ENCODE measurements at places on chromosomes 2 and 18. TPM values are rescaled to one million over a fixed set of nuclear protein-coding genes. Genes with fewer than 3 reads are reported as not detected.

DNA sequence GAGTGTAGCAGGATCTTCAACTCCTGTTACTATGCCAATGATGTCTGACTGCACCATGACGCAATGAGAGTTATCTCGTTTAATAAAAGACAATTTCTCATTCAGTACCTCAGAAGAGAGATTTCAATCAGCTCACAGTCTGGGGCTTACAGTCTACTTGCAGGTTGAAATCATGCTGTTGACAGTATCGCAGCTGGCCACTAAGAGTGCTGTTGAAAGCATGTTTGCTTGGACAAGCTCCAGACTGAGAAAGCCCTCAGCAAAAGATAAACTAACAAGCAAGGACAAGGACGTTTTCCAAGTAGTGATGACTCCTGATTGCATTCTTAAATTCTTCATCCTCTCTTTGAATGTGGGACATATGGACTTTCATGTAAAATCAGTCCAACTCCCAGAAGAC, 145.2 kb upstream of the SYT4 start:
- H3K4me1 ChIP-seq = no peaks in the 10 kb centered on the region
- no peak for DNase-seq
- no peaks in the 10 kb centered on the region for H3K36me3 ChIP-seq

GRCh38 chr18:77151033-77151771, 18.6 kb upstream of the MBP start:
- DNase-seq = no peak
- H3K4me1 ChIP-seq = peaks cover 24% of the 10 kb centered on the region
- H3K27me3 ChIP-seq = peaks cover 5% of the 10 kb centered on the region
- no peak overlapping the region for H3K27ac ChIP-seq
- H3K4me3 ChIP-seq = no peak overlapping the region

DNA sequence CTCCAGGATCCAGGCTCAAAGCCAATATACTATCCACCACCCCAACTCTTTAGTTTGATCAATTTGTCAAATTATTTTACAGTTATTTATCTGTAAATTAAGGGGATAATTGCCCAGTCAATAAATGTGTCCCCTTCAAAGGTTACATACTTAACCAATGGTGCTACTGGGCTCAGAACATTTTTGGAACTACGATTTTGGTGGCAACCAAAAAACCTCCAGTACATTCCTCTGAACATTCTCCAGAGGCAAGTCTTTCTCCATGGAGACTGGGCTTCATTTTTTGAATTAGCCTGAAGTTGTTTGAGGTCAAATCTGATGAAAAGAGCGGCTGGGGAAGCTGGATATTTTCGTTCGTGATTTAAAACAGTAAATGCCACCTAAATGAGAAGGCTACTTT, 1.7 kb upstream of the CLUL1 start:
- H3K27me3 ChIP-seq = peaks cover 13% of the 10 kb centered on the region
- H3K36me3 ChIP-seq = no peaks in the 10 kb centered on the region
- DNase-seq = no peak

- no peaks in the 10 kb centered on the region for H3K36me3 ChIP-seq
- no peak overlapping the region for H3K27ac ChIP-seq
- H3K27me3 ChIP-seq = peaks cover 3% of the 10 kb centered on the region
- no peaks in the 10 kb centered on the region for H3K4me1 ChIP-seq
Observed at GRCh38 chr2:19728125-19728524, 173.7 kb downstream of the TTC32 start.

DNA sequence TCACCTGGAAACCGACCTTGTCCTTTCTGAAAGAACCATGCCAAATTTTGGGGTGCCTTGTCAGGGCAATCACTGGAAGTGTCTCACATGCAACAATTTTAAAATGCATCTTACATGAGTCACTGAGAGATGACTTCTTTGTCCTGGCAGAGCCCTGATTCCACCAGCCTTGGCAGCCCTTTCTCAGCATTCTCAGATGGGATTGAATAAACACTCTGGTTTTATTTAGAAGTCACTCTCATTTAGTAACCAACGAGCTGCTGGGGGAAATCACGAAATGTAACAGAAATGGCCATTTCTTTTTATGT, 3.8 kb upstream of the ATP8B1 start:
- no peak for DNase-seq
- H3K36me3 ChIP-seq = no peaks in the 10 kb centered on the region
- H3K4me1 ChIP-seq = no peaks in the 10 kb centered on the region
- no peak overlapping the region for H3K27ac ChIP-seq
- peaks cover 40% of the 10 kb centered on the region for H3K27me3 ChIP-seq

- peaks cover 43% of the 10 kb centered on the region for H3K4me1 ChIP-seq
- H3K4me3 ChIP-seq = no peak overlapping the region
- DNase-seq = peak; percentile 36
- peak overlapping the region; percentile 72 for H3K27ac ChIP-seq
- H3K36me3 ChIP-seq = peaks cover 6% of the 10 kb centered on the region
Observed at GRCh38 chr2:28583899-28584553, 88.2 kb downstream of the PLB1 start.

DNA sequence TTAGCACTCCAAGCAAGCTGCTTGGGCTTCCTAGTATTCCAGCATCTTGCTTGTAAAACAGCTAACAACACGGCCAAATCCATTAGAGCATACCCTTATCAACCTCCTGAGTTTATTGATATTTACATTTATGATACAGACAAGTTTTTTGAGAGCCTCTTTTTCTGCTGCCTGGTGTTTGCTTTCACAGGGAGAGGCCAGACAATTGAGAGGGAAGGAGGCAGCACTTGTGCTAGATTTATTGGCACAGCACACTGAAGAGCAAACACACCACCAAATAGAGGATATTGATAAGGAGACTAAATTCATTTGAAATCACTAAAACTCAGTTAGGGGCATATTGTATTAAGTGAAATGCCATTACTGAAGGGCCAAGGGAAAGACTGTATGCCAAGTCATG, 1142.3 kb upstream of the FANCL start:
- H3K27ac ChIP-seq = no peak overlapping the region
- H3K4me1 ChIP-seq = no peaks in the 10 kb centered on the region
- DNase-seq = no peak
- H3K36me3 ChIP-seq = no peaks in the 10 kb centered on the region
- no peak overlapping the region for H3K4me3 ChIP-seq
- H3K27me3 ChIP-seq = no peaks in the 10 kb centered on the region

DNA sequence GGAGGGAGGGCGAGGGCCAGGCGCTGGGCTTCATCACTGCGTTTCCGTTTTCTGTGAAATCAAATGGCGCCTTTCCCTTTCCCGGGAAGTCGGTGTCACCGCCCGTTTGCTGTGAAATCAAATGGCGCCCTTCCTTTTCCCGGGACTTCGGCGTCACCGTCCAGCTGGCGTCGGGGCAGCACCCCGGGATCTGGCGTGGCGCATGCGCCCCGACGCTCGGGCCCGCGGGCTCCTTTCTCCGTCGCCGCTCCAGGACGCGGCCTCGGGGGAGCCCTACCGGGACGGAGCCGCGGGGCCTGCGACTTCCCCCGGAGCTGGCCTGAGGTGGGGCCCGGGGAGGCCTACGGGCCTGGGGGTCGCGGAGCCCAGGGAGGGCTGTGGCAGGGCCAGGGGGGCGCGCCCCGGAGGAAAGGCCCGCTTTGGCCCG, at the start of gene FAM228A:
TSS of gene FAM228A (plus strand) at position 203 of the 427 bp plus-strand sequence. CDS start 428 bp downstream, outside the sequence.
- H3K36me3 ChIP-seq = no peaks in the 10 kb centered on the region
- DNase-seq = no peak
- H3K27ac ChIP-seq = no peak within 1 kb of the TSS
- H3K27me3 ChIP-seq = peaks cover 16% of the 10 kb centered on the region
- H3K4me3 ChIP-seq = no peak within 1 kb of the TSS
- H3K4me1 ChIP-seq = peaks cover 1% of the 10 kb centered on the region

DNA sequence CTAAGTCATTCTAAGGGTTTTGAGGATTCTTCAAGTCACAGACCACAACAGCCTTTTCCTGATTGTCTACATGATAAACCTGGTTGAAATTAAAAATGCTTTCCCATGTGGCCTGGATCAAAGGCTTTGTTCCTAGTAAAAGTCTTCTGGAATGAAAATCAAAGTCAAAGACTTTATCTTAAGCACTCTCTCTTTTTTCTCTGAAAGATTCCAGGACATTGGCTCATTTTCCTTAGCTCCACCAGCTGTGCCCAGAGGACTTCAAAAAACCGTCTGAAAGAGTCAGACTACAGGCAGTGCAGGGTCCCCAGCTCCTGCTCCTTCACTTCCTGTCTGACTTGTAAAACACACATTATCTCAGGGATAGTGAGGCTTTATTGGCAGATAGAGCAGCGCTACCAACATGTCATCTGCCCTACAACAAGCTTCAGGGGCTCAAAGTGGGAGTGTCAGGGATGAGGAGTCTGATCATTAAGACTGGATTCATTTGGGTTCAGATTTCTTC, 148.2 kb downstream of the ESCO1 start:
- H3K4me3 ChIP-seq = no peak overlapping the region
- H3K27ac ChIP-seq = no peak overlapping the region
- no peak for DNase-seq
- peaks cover 8% of the 10 kb centered on the region for H3K27me3 ChIP-seq
- H3K4me1 ChIP-seq = peaks cover 2% of the 10 kb centered on the region

- H3K36me3 ChIP-seq = peaks cover 30% of the 10 kb centered on the region
- no peaks in the 10 kb centered on the region for H3K27me3 ChIP-seq
- no peak overlapping the region for H3K27ac ChIP-seq
- H3K4me1 ChIP-seq = no peaks in the 10 kb centered on the region
Observed at GRCh38 chr2:108877506-108877905, 90.9 kb downstream of the CCDC138 start.

GRCh38 chr18:25819746-25820363, 270.6 kb downstream of the SS18 start:
- no peaks in the 10 kb centered on the region for H3K27me3 ChIP-seq
- DNase-seq = no peak
- H3K4me3 ChIP-seq = no peak overlapping the region
- H3K4me1 ChIP-seq = peaks cover 5% of the 10 kb centered on the region

Gene MRPL33
- 57.7 TPM for total RNA-seq

Gene GPR39
- not detected for total RNA-seq

Gene TCF23
- not detected for total RNA-seq

Gene FAM210A
- total RNA-seq = 33.8 TPM
